ENCODE measurements at places on chromosomes 1 and 21.

- DNase-seq, result no peak
These were observed 10.3 kb upstream of the LEMD1 start for GRCh38 chr1:205432116-205432515.

- DNase-seq, result no peak
These were observed 350.2 kb downstream of the PLPP3 start for GRCh38 chr1:56229186-56229585.

GRCh38 chr1:246165826-246166709, 341.0 kb downstream of the SMYD3 start:
- no peak for DNase-seq

GRCh38 chr1:35452106-35452774, 105.0 kb downstream of the KIAA0319L start:
- peak; percentile 68 for DNase-seq

- DNase-seq, result no peak
These were observed 149.6 kb downstream of the LMO4 start for GRCh38 chr1:87478231-87478630.

DNA sequence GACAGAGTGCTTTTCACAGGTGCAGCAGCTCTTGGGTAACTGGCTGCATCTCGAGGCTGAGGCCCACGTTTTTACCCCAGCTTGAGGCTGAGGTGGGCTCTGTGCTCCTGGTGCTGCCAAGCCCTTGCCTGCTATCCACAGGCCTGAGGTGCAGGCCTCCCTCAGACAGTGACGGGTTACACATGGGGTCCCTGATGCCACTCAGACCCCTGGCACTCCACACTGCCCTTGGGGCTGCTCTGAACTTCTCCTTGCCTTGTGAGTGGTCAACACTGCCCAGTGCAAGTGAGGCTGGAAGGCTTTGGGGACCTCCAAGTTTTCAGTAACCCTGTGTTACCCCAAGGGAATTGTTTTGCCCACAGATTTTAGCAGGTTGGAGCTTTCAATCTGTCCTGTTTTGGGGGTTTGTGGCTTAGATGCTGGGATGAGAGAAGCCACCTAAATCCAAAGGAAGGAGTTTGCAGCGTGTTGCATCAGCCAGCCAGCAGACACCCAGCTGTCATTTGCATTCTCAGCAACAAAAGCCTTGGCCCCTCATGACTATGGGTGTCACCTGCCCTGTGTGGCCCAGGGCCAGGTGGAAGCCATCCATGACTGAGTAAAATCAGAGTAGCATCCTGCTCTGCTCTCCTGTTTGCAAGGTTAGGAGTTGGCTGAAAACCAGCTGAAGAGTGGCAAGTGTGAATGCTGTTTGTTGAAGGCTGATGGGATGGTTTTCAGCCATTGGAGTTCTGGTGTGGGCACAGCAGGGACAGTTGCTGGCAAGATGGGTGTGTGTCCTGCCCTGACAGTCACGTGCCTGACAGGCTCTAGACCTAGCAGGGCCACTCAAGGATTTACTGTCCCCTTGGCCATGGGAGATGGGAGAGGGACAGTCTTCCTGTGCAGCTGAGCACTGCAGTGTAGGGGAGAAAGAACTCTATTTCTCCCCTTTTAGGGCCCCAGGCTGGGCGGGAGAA, 3.2 kb downstream of the RNF187 start:
- DNase-seq, result no peak

GRCh38 chr1:81477710-81478109, 323.0 kb upstream of the ADGRL2 start:
- no peak for DNase-seq

GRCh38 chr1:71068325-71069240, 12.3 kb downstream of the ZRANB2 start:
- DNase-seq, result no peak

DNA sequence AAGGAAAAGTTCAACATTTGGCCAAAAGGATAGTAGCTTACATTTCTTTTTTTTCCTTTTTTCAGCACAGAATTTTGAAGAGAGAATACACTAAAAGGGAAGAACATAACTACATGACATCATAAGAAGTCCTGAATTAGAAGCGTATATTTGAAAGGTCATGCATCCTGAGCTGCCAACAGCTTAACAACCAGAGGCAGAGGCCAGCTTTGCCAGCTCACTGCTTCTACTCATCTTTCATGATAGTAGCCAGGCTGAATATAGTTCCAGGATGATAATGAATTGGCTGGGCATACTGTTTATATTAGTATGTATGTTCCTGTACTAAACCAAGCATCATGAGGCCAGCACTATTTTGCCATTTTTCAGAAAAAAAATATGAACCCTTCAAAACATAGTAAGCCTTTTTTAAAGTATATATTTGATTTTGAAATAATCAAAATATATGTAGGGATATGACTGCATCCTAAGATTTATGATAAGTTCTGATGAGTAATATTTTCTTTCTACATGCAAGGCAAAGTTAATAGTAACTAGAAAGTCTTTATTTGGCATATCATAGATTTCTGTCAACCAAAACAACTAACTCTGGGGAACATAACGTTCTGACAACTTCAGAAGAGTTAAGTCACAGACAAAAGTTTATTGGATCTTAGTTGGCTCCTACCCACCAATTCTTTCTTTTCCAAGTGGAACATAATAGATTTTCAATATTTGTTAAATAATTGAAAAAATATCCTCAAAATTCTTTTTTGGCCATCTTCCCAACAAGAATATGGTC, 123.2 kb downstream of the DPYD start:
- DNase-seq, result no peak

DNA sequence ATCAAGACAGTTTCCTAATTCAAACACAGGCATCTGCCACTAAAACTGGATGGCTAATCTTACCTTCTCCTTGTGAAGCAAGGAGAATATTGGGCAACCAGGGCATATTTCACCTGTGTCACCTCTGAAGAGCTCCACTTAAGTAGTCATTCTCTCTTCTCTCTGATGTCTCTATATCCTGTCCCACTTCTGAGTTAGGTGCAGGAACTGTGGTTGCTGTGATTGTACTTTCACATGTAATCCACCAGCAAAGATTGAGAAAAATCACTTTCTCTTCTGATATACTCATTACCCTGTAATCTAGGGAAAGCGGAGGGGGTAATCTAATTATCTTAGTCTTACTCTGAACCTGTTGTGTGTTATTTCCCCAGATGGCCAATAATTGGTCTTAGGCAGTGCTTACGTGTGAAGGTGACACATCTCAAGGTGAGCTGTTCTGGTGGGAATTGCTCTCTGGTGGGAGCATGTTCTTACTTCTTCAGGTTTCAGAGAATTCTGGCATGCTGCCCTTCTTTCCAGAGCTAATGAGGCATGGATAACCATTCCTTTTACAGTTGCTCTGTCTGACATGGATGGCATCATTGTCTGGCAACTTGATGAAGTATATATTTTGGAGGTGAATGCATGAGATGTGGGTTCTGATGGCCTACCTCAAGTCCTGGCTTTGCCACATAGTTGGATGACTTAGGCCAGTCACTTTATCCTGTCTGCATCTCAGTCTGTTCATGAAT, 12.0 kb downstream of the XCL2 start:
- DNase-seq, result no peak

GRCh38 chr1:151553659-151554058, 13.6 kb downstream of the TUFT1 start:
- DNase-seq, result no peak

GRCh38 chr1:95865769-95866168, 631.8 kb downstream of the RWDD3 start:
- DNase-seq, result no peak

DNA sequence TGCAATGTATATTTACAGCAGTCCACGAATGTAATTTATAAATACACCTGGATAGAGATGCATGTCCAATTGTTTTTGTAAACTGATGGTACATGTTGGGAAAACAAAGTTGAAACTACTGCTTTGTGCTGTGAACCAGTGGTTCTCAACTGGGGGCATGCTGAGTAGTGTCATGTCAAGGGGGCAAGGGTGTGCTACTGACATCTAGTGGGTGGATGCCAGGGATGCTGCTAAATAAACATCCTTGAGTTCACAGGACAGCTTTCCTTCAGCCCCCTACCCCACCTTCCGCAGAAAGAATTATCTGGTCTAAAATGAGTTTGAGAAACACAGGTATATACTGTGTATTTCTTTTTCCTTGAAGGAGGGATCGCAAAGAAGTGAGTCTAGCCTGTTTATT, 95.9 kb downstream of the RASAL2 start:
- no peak for DNase-seq

DNA sequence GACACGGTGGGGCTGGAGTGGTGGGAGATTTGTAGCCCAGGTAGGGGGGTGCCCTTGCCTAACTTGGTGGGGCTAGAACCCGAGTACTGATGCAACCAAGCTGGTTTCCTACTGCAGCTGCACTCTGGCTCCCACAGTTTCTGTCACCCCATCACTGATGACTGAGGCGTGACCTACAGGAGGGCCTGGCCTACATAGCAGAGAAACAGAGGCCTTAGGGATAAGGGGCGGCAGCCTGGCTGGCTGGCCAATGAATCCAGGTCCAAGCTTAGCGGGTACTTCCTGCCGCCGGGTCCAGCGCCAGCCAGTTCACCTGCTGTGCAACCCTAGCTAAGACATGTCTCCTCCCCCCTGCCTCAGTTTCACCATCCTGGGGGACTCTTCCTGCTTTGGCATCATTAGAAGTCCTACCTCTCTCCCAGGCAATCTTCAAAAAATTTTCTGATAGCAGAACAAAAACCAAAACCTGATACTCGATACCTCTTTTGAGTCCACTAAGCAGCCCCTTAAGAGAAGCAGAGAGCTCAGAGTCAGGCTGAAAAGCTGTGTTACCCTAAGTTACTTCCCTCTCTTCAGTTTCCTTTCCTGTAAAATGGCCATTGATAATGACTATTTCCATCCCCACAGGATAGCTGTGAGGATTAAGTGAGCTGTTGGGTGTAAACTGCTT, 27.3 kb upstream of the RNF19B start:
- DNase-seq, result no peak

GRCh38 chr1:246549665-246550064, 16.4 kb downstream of the TFB2M start:
- no peak for DNase-seq

DNA sequence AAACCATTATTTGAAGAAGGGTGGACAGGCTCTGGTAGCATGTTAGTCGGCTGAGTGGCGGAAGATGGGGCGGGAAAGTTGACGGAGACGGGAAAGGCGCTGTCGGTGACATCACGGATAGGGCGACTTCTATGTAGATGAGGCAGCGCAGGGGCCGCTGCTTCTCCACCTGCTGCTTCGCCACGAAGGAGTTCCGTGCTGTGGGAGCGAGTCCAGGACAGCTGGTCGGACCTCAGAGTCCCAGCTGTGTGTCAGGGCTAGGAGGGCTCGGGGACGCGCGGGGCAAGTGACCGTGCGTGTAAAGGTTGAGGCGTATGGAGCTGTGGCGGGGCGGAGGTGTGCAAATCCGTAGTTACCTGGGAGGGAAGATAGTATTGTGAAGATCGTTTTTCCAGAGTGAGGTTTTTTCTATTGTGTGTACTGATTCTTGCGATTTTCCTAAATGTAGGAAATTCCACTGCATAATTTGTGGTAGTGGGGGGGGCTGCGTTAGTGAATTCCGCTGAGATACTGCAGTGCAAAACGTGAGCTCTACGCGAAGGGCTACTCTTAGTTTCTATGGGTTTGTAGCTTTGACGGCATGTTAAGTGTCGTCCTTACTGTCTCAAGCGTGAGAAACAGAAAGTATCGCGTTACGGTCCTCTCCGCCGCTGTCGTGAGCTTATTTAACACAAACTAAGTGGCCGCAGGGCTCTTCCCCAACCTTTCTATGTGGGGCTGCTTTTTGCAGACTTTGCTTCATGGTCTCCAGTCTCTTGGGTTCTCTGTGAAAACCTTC, 111.2 kb upstream of the NBPF11 start:
- peak; percentile 80 for DNase-seq

DNA sequence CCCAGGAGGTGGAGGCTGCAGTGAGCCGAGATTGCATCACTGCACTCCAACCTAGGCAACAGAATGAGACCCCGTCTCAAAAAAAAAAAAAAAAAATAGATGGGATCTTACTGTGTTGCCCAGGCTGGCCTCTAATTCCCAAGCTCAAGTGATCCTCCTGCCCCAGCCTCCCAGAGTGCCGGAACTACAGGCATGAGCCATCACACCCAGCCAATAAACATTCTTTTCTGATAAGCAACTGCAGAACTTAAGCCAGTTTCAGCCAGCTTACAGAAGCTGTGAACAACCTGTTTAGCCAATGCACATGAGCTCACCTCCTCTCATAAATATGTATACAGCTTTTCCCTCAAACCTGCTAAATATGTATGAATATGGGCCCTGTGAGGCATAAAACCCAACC, 3.1 kb upstream of the MIIP start:
- DNase-seq, result no peak

GRCh38 chr1:55368698-55369097, 153.5 kb upstream of the USP24 start:
- no peak for DNase-seq

Data from aorta (tissue), 5 donors.